ENCODE measurements at places on chromosomes 16 and 17. TPM values are rescaled to one million over a fixed set of nuclear protein-coding genes. Genes with fewer than 3 reads are reported as not detected.

The GP1BA gene
- polyA plus RNA-seq = not detected

The CYGB gene
- 9.1 TPM for polyA plus RNA-seq

The CDYL2 gene
- polyA plus RNA-seq = 1.1 TPM

DNA sequence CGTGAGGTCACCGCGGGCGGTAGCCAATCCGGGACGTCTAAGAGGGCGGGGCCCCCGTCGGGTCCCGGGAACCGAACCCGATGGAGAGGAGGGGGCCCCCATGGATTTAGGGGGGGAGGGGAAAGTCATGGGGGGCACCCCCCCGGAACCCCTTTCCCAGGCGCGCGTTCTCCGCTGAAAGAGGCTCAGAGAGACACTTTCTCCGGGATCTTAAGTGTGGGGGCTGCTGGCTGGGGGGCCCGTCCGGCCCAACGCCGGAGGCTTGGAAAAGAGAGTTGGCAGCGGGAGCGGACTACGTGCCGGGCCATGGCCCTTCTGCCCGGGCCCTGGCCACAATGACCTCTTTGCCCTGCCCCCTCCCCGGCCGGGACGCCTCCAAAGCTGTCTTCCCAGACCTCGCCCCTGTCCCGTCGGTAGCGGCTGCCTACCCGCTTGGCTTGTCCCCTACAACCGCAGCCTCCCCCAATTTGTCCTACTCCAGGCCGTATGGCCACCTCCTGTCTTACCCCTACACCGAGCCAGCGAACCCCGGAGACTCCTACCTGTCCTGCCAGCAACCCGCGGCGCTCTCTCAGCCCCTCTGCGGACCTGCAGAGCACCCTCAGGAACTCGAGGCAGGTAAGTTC, at the start of gene DLX4:
TSS of gene DLX4 (plus strand) at position 57 of the 626 bp plus-strand sequence. CDS start at position 336, 279 bp downstream.
- no peak for DNase-seq

The ZG16 gene
- polyA plus RNA-seq = not detected

DNA sequence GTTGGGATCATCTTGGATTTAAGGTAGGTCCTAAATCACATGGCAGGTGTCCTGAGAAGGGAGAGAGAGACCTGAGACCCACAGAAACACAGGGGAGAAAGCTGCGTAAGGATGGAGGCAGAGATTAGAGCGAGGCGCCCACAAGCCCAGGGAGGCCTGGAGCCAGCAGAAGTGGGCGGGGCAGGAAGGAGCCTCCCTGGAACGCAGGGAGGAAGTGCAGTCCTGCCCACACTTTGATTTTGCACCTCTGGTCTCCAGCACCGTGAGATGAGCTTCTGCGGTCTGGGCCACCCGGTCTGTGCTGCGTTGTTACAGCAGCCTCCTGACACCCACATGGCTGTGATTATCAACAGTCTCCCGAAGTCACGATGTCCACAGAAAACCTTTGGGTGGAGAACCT, 6.4 kb downstream of the DNASE1L2 start:
- no peak for DNase-seq

GRCh38 chr16:89678258-89678657, 8.2 kb upstream of the CDK10 start:
- no peak for DNase-seq

GRCh38 chr16:53558710-53559109, 55.7 kb upstream of the AKTIP start:
- DNase-seq = no peak

- DNase-seq = no peak
These were observed 2.9 kb downstream of the SRL start for GRCh38 chr16:4239020-4239419.

The CARD14 gene
- polyA plus RNA-seq = not detected

DNA sequence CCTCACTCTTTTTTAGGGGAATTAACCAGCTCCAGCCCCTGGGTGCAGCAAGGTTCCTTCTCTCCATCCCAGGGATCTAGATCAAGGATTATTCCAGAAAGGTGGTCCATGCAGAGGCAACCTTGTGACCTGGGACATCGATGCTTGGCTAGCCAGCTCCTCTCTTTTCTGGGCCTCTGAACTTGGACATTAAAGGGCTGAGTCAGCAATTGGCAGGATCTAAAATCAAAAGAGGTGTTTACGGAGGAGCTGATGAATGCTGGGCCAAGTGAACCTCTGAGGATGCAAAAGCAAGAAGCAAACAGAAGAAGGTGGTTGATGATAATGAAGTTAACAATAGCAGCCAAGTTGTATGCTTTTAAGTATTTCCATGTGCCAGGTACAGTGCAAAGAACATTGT, 207.0 kb downstream of the MAF start:
- no peak for DNase-seq

The ADAM11 gene
- 0.18 TPM for polyA plus RNA-seq

The TAT gene
- not detected for polyA plus RNA-seq

- DNase-seq = no peak
These were observed 6.3 kb downstream of the PDF start for GRCh38 chr16:69324013-69324531.

- DNase-seq = peak; percentile 82
These were observed 65.2 kb upstream of the SMIM36 start for GRCh38 chr17:55576237-55576995.

DNA sequence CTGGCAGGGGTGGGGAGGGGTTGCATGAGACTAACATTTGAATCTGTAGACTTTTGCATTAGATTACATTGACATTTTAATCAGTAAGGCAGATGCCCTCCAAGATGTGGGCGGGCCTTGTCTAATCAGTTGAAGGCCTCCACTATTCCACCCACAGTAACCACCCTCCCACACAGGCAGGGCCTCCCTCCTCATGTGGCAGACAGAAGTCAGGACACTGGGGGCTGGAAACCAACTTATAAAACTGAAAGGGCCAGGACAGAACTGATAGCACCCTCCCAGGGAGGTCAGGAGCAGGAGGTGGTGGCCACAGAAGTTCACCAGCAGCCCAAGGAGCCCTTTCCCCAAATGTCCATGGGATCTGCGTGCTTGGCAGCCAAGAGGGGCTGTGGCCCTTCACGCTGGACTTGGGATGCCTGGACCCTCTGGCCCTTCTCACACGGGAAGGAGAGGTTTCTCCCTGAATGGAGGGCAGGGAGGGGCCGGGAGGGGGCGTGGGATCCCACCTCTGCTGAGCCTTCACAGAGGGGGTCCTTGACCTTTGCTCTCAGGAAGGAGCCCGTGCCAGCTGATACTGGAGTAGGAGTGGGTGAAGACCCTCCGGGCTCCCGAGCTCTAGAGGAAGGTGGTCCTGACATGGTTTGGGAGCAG, 4.6 kb downstream of the PYCR1 start:
- no peak for DNase-seq

GRCh38 chr16:11585460-11586377, 1.0 kb downstream of the LITAF start:
- DNase-seq = peak; percentile 38

- no peak for DNase-seq
These were observed 5.0 kb downstream of the TSR1 start for GRCh38 chr17:2331303-2331702.

DNA sequence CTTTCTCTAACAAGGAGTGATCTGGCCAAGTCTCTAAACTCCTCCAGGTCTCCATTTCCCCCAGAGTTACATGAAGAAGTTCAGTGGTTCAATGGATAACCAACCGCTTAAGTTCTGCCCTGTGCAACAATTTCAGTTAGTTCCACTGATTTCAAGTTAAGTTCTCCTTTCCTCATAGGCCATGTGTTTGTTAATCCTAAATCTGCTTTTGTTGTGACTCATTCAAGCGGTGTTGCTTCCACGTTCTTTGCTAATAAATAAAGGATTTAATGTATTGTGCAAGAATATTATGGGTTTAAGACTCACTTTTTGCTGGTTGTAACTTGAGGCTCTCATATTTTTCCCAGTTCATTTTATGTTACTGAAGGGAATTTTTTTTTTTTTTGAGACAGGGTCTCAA, 36.3 kb downstream of the GNA13 start:
- DNase-seq = peak; percentile 91

DNA sequence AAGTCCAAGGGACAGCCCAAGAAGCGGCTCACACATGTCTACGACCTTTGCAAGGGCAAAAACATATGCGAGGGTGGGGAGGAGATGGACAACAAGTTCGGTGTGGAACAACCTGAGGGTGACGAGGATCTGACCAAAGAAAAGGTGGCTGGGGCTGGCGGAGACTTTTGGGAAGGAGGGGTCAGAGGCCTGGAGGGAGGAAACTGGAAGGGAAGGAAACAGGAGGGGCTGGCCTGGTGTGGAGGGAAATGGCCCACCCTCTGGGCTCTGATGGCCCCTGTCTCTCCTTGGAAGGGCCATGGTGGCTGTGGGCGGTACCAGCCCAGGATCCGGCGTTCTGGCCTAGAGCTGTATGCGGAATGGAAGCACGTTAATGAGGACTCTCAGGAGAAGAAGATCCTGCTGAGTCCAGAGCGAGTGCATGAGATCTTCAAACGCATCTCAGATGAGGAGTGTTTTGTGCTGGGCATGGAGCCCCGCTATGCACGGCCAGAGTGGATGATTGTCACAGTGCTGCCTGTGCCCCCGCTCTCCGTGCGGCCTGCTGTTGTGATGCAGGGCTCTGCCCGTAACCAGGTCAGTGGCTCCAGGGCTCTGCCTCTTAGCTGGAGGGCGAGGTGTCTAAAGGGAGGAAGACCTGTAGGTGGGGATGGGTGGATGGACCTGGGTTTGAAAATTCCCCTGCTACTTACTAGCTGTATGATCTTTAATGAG, 12.5 kb downstream of the POLR2A start:
- no peak for DNase-seq

The MYH13 gene
- polyA plus RNA-seq = not detected

The SLC35G6 gene
- polyA plus RNA-seq = not detected

The GPRC5B gene
- 4.3 TPM for polyA plus RNA-seq

The TMEM238L gene
- not detected for polyA plus RNA-seq

- DNase-seq = no peak
These were observed 712.2 kb downstream of the CDH8 start for GRCh38 chr16:61324044-61324443.

- DNase-seq = no peak
These were observed 90.5 kb downstream of the NPIPB11 start for GRCh38 chr16:29315916-29316517.

The CCL4 gene
- not detected for polyA plus RNA-seq

DNA sequence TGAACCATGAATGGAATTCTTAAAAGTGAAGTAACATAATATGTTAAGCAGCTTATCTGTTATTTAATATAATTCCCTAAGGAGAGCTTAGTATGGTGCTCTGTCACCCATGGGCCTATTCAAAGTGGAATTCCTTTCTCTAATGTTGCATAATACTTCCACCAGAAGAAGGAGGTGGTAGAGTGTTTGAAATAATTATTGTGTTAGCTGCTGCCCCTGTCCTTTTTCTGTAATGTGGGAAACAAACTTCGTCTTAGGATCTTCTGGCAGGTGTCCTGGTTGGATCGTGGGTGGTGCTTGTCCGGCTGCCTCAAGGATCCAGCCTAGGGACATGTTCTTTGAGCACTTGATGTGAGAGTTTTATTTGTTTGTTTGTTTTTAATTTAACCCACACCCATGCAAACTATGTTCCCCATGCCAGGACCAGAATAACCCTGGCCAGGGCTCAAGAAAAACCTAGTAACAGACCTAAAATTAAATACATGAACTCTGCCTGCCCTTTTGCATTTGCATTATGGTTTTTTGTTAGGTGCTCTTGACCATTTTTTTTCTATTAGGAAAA, 46.1 kb downstream of the ZNRF1 start:
- DNase-seq = peak; percentile 58

- peak; percentile 17 for DNase-seq
These were observed 6.0 kb downstream of the ST3GAL2 start for GRCh38 chr16:70432723-70433457.

GRCh38 chr17:37481001-37481665, 8.6 kb upstream of the DUSP14 start:
- no peak for DNase-seq

The PPP1R27 gene
- polyA plus RNA-seq = not detected
